ENCODE measurements at places on chromosomes 7 and 10.
A peak's percentile ranks its signal among the peaks of the same experiment; 100 is the strongest.

DNA sequence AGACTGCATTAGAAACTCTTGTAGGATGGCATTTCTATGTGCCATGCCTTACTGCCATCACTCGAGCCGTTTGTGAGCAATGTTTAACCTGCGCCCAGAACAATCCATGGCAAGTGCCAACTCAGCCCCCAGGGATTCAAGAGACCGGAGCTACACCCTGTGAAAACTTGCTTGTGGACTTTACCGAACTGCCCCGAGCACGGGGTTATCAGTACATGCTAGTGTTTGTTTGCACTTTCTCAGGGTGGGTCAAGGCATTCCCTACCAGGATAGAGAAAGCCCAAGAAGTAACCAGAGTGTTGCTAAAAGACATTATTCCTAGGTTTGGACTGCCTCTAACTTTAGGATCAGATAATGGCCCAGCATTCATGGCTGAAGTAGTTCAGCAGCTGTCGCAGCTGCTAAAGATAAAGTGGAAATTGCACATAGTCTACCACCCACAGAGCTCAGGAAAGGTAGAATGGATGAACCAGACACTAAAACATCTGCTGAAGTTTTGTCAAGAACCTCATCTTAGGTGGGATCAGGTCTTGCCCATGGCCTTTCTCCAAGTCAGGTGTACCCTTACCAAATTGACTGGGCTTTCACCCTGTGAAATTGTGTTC is 8.9 kb upstream of the CYREN start:
- no peak for DNase-seq

DNA sequence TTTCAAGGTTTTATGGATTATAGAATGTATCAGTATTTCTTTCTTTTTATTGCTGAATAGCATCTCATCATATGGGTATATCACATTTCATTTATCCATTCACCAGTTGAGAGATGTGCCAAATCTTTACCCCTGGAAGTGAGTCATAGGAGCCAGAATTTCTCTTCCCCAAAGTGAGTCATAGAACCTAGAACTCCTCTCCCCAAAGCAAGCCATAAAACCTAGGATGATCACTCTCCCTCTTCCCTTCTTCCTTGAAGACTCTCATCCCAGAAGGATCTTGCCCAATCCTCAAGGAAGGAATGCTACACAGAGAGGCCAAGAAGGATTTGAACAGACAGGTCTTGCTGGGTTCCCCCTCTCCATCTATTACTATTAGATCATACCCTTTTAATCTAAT is 199.9 kb downstream of the EVX1 start:
- peak; percentile 93 for DNase-seq

DNA sequence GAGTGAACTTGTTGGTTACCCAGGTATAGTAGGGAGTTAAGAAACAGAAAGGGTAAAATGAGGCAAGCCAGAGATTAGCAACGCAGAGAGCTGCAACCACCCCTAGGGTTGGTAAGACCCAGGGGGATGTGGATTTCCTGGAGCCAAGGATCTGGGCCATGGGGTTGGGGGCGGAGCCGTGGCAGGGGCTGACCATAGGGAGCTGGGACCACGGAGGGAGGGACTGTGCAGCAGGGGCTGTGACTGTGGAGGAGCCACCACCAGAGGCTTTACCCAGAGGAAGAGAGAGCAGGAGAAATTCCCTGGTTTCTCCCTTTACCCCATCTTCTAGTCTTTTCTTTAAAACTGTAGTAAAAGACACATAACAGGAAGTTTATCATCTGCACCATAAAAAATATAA is 58.6 kb upstream of the BAIAP2L1 start:
- DNase-seq = no peak

DNA sequence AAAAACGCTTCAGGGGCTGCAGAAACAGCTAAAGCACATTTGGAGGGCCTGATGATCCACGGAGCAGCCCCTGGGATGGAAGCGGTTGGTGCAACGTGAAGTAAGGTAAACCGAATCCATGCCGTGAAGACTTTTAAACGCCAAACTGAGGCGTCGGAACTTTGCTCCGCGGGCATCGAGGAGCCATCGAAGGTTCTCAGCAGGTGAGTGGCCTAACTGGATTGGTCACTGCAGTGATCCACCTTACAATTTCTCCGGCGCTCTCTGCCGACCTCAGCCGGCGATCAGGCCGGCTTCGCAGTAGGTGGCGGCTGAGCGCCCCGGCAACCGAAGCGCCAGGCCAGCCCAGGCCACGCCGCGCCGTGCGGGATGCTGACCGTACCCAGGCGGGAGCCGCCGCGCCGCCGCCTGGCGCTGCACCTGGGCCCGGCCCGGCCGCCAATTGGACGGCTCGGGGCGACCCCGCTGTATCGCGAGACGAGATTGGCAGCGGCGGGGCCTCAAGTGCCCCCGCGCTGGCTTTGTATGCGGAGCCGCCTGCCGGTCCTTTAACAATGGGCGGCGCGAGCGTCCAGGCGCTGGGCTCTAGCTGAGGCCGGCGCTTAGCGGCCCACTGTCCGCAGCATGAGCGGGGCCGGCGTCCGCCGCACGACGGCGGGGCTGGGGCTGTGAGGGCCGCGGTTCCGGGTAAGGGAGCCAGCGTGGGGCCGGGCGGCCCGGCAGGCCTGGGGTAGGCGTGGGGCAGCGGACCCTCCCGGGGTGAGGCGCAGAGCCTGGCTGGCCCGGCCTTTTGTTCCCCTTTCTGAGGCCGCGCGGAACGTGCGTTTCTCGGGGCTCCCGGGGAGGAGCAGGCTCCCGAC is at the start of gene CCNJ:
Gene CCNJ (plus strand): TSS at position 551 of the 860 bp plus-strand sequence. CDS start 811 bp downstream, outside the sequence.
- DNase-seq = peak; percentile 90

DNA sequence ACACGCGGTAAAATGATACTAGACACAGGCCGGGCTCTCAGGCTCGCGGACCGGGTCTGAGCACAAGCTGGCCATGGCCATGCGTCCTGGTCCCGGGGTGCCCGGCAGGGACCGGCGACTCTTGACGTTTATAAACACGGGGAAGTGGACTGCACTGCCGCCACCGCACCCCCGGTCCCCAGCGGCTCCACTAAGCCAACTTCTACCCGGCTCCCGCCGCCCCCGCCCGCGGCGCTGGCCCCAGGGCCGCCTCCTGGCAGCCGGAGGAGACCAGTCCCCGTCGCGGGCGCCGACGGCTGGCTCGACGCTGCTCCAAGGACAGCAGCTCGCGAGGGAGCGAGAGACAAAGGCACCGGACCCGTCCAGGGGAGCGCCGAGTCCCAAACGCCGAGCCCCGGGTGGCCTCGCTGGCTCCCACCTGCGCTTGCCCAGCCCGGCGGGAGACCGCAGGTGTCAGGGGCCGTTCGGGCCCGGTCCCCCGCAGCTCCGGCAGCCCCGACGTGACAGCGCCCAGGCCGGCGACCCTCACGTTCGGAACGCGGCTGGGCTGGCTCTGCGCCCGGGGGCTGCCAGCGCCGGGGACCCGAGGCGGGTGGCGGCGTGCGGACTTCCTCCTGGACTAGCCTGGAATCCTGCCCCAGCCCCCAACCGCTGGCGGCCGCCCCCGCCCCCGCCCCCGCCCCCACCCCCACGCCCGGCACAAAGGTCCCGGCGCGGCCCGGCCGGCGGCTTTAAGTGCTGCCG is 517 bp downstream of the ITGB1 start:
- peak; percentile 38 for DNase-seq

DNA sequence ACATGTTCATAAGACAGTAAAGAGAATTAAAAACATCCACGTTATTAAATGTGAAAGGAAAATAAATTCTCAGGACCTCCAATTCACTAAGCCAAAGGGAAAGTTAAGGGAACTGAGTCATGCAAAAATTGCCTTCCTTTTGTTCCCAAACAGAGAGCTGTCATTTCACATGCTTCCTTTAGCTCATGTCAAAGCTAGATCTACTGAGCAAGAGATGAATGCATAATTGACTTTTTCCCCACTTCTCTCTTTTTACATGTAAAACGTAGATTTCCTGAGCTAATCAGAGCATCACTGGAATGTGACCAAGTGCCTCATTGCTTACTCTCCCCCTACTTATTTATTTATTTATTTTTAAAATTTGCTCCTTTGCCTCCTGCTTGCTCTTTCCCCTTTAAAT is 129.1 kb upstream of the AMPH start:
- no peak for DNase-seq

- DNase-seq = no peak
Observed at GRCh38 chr7:22043367-22043766, 97.7 kb upstream of the CDCA7L start.

DNA sequence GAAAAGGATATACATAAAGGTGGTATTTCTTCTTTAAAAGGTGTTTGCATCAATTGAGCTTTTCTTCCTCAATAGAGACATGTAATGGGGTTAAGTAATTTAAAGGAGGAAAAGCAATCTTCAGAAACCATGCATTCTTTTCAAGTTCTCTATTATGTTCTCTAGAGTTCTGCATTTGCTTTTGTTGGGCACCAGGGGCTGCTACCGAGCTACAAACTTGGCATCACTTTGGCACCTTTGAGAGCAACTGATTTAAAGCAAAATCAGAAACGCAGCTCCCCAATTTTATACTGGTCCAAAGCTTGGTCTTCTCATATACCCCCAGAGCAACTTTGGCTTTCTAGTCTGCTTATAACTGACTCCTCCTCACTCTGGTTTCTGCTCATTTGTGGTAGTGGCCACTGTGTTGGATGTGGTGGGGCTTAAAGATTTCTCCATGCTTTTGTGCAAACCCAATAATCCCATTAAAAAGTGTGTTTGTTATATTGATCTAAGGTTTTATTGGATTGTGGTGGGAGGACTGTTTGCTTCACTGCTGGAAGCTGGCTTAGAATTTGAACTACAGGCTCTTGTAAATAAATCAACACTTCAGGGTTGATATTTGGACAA is 712.1 kb downstream of the PHTF2 start:
- peak; percentile 51 for DNase-seq

- DNase-seq = no peak
Observed at GRCh38 chr10:43963379-43963778, 314.7 kb upstream of the ZNF32 start.

GRCh38 chr7:93231259-93231658 is 907 bp upstream of the VPS50 start:
- DNase-seq = peak; percentile 57

GRCh38 chr7:140078392-140078791 is 15.6 kb upstream of the PARP12 start:
- no peak for DNase-seq

- no peak for DNase-seq
Observed at GRCh38 chr7:47218378-47219176, 363.3 kb downstream of the TNS3 start.
